Osteocyte (in vitro differentiated cells): ENCODE measurements at places on chromosomes 1 and 21.

- peaks cover 26% of the 10 kb centered on the region for H3K36me3 ChIP-seq
- no peak overlapping the region for H3K4me3 ChIP-seq
- H3K27me3 ChIP-seq = no peaks in the 10 kb centered on the region
- peaks cover 13% of the 10 kb centered on the region for H3K4me1 ChIP-seq
Observed at GRCh38 chr1:955474-955873, 3.6 kb downstream of the NOC2L start.

- DNase-seq = no peak
- H3K36me3 ChIP-seq = no peaks in the 10 kb centered on the region
- no peaks in the 10 kb centered on the region for H3K27me3 ChIP-seq
- peaks cover 48% of the 10 kb centered on the region for H3K4me1 ChIP-seq
- H3K4me3 ChIP-seq = peak overlapping the region; percentile 88
Observed at GRCh38 chr1:98044071-98044697, 123.3 kb upstream of the DPYD start.

DNA sequence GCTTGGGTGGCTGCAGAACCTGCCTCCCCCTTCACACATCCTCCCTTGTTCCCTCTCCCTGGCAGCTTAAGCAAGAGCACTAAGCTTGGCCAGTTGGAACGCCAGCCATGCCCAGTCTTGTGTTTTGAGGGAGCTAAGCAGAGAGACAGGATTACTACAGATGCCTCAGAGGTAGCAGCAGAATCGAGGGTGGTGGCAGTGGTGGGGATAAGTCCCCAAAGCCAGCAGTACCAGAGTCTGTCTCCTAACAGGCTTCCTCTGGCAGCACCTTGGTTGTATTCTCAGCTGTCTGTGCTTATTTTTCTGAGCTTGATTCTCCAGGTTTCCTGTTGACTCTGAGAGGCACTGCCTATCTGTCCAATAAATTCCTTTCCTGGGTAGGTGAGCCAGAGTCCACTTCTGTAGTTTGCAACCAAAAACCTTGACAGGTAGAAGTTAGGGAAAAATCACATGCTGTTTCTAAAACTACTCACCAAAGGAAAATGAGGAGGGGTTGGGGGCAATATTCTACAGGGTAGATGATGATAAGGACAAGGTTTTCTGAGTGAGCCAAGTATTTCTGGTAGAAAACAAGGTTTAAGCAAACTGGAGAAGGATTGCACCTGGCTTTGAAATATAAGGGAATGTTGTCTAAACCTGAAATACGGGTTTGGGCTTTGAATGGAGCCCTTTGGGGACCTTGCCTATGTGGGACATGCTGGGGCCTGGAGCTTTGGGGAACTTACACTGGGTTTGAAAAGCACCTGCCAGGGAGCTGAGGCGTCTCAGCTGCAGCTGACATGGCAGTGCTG lies 100.8 kb downstream of the PBX1 start:
- no peaks in the 10 kb centered on the region for H3K27me3 ChIP-seq
- no peaks in the 10 kb centered on the region for H3K36me3 ChIP-seq
- no peaks in the 10 kb centered on the region for H3K4me1 ChIP-seq
- H3K4me3 ChIP-seq = no peak overlapping the region
- no peak overlapping the region for H3K27ac ChIP-seq

- no peak overlapping the region for H3K27ac ChIP-seq
- no peaks in the 10 kb centered on the region for H3K36me3 ChIP-seq
- DNase-seq = no peak
- no peak overlapping the region for H3K4me3 ChIP-seq
- no peaks in the 10 kb centered on the region for H3K4me1 ChIP-seq
Observed at GRCh38 chr1:87450136-87450535, 121.5 kb downstream of the LMO4 start.

GRCh38 chr1:11918799-11919519 lies 7.3 kb downstream of the KIAA2013 start:
- peaks cover 10% of the 10 kb centered on the region for H3K36me3 ChIP-seq
- H3K27me3 ChIP-seq = no peaks in the 10 kb centered on the region
- peaks cover 7% of the 10 kb centered on the region for H3K4me1 ChIP-seq
- DNase-seq = no peak
- no peak overlapping the region for H3K27ac ChIP-seq
- no peak overlapping the region for H3K4me3 ChIP-seq

- peaks cover 27% of the 10 kb centered on the region for H3K27me3 ChIP-seq
- H3K27ac ChIP-seq = no peak overlapping the region
- no peaks in the 10 kb centered on the region for H3K36me3 ChIP-seq
- no peaks in the 10 kb centered on the region for H3K4me1 ChIP-seq
- no peak for DNase-seq
Observed at GRCh38 chr1:114105421-114105979, 48.2 kb downstream of the SYT6 start.

DNA sequence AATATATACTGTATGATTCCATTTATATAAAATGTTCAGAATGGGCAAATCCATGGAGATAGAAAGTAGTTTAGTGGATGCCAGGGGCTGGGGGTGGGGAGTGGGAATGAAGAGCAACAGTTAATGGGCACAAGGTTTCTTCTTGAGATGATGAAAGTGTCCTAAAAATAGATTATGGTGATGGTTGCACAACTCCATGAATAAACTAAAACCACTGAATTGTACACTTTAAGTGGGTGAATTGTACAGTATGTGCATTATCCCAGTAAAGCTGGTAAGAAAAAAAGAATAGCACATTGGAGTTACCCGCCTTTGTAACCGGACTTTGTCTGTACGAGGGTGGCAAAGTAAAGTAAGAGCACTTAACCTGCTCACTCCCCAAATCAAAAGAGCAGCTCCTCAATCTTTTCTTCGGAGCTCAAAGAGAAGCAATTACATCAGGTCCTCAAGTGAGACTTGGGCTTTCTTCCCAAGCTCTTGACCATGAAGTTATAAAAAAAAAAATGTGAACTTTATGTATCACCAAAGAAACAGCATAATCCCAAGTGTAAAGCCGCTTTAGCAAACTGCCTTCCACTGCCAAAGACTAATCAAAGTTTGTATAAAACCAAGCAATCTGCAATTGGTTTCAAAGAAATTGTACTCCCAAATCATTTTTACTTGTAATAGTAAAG lies 32.1 kb downstream of the ALDH9A1 start:
- H3K36me3 ChIP-seq = peaks cover 67% of the 10 kb centered on the region
- no peak overlapping the region for H3K4me3 ChIP-seq
- no peaks in the 10 kb centered on the region for H3K4me1 ChIP-seq
- no peak for DNase-seq
- no peak overlapping the region for H3K27ac ChIP-seq

- no peak overlapping the region for H3K27ac ChIP-seq
- DNase-seq = no peak
- no peaks in the 10 kb centered on the region for H3K4me1 ChIP-seq
Observed at GRCh38 chr21:42421018-42421793, 17.5 kb downstream of the UBASH3A start.

GRCh38 chr1:93779540-93780165 lies 98.0 kb upstream of the BCAR3 start:
- H3K36me3 ChIP-seq = no peaks in the 10 kb centered on the region
- no peak overlapping the region for H3K4me3 ChIP-seq
- peak overlapping the region; percentile 28 for H3K27ac ChIP-seq
- DNase-seq = peak; percentile 44
- no peaks in the 10 kb centered on the region for H3K27me3 ChIP-seq

GRCh38 chr1:101238031-101238628 lies 1.3 kb downstream of the S1PR1 start:
- DNase-seq = no peak
- peak overlapping the region; percentile 11 for H3K4me3 ChIP-seq
- H3K27me3 ChIP-seq = peaks cover 45% of the 10 kb centered on the region
- H3K36me3 ChIP-seq = no peaks in the 10 kb centered on the region

DNA sequence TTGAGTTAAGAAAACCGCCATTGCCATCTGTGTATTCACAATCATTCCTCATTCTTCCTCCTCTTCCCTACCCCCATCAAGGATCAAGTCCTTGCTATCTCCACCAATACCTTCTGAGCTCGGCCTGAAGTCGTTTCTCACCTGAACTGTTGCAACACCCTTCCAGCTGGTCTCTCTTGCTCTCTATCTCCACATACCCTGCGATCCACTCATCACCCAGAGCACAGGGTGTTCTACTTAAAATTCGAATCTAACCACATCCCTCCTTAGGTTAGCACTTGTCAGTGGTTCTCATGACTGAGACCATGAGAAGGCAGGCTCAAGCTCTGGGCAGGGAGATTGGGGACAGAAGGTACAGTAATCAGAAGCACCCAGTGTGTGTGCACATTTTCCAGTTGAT lies 4.6 kb downstream of the IVL start:
- no peak overlapping the region for H3K4me3 ChIP-seq
- no peak for DNase-seq
- H3K4me1 ChIP-seq = no peaks in the 10 kb centered on the region
- no peak overlapping the region for H3K27ac ChIP-seq
- H3K27me3 ChIP-seq = no peaks in the 10 kb centered on the region

- H3K27me3 ChIP-seq = no peaks in the 10 kb centered on the region
- peaks cover 24% of the 10 kb centered on the region for H3K4me1 ChIP-seq
- peak; percentile 100 for DNase-seq
- no peaks in the 10 kb centered on the region for H3K36me3 ChIP-seq
- H3K4me3 ChIP-seq = peak within 1 kb of the TSS; percentile 91
Observed at GRCh38 chr1:9539165-9539828, at the start of gene SLC25A33. Gene SLC25A33 (plus strand): TSS chr1:9539465. CDS start chr1:9539692, 227 bp downstream.

GRCh38 chr1:42830631-42831030 lies 13.4 kb upstream of the SVBP start:
- DNase-seq = no peak
- H3K4me3 ChIP-seq = no peak overlapping the region
- H3K36me3 ChIP-seq = peaks cover 4% of the 10 kb centered on the region
- H3K27me3 ChIP-seq = no peaks in the 10 kb centered on the region
- no peaks in the 10 kb centered on the region for H3K4me1 ChIP-seq

- H3K27me3 ChIP-seq = no peaks in the 10 kb centered on the region
- DNase-seq = no peak
- no peak overlapping the region for H3K27ac ChIP-seq
- H3K4me1 ChIP-seq = no peaks in the 10 kb centered on the region
Observed at GRCh38 chr1:20174937-20175666, 10.8 kb upstream of the UBXN10 start.

- no peak for DNase-seq
- H3K27me3 ChIP-seq = peaks cover 14% of the 10 kb centered on the region
- H3K27ac ChIP-seq = no peak overlapping the region
- H3K4me1 ChIP-seq = no peaks in the 10 kb centered on the region
- no peak overlapping the region for H3K4me3 ChIP-seq
- H3K36me3 ChIP-seq = no peaks in the 10 kb centered on the region
Observed at GRCh38 chr1:219682788-219683187, 69.9 kb upstream of the ZC3H11B start.

GRCh38 chr1:190436615-190437014 lies 41.0 kb downstream of the BRINP3 start:
- no peak for DNase-seq
- no peak overlapping the region for H3K4me3 ChIP-seq
- no peaks in the 10 kb centered on the region for H3K4me1 ChIP-seq
- H3K36me3 ChIP-seq = no peaks in the 10 kb centered on the region

GRCh38 chr1:202122639-202123335 lies at the start of gene GPR37L1:
Gene GPR37L1 (plus strand): TSS chr1:202122917. CDS start chr1:202122964, 47 bp downstream.
- no peak within 1 kb of the TSS for H3K27ac ChIP-seq
- peaks cover 13% of the 10 kb centered on the region for H3K27me3 ChIP-seq
- H3K4me3 ChIP-seq = no peak within 1 kb of the TSS
- DNase-seq = no peak
- H3K4me1 ChIP-seq = no peaks in the 10 kb centered on the region

- no peaks in the 10 kb centered on the region for H3K36me3 ChIP-seq
- no peak for DNase-seq
- H3K27ac ChIP-seq = peak overlapping the region; percentile 87
- no peaks in the 10 kb centered on the region for H3K27me3 ChIP-seq
Observed at GRCh38 chr1:35808450-35809113, 766 bp downstream of the AGO4 start.

- H3K27ac ChIP-seq = no peak overlapping the region
- peaks cover 29% of the 10 kb centered on the region for H3K4me1 ChIP-seq
- H3K27me3 ChIP-seq = no peaks in the 10 kb centered on the region
- peaks cover 52% of the 10 kb centered on the region for H3K36me3 ChIP-seq
- no peak overlapping the region for H3K4me3 ChIP-seq
Observed at GRCh38 chr1:229599218-229599954, 26.5 kb downstream of the TAF5L start.

DNA sequence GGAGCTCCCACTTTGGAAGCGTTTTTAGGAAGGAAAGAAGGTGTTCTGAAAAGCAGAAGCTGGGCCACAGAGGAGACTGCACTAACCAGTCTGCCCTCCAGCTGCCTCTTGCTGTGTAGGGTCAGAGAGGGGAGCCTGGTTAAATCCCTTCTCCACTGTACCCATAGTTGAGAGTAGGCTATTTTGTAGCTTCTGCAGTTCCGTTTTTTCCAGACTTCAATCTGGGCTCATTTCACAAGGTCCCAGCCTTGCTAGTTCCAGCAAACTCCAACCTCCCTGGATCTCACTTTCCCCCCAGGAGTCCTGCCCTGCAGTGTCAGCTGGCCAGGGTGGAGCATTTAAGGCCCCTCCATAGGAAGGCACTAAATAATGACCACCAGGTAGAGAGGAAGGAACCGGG lies 11.0 kb downstream of the TNN start:
- no peaks in the 10 kb centered on the region for H3K36me3 ChIP-seq
- no peaks in the 10 kb centered on the region for H3K27me3 ChIP-seq
- H3K4me1 ChIP-seq = no peaks in the 10 kb centered on the region

- no peak overlapping the region for H3K27ac ChIP-seq
- peaks cover 11% of the 10 kb centered on the region for H3K4me1 ChIP-seq
- peaks cover 3% of the 10 kb centered on the region for H3K27me3 ChIP-seq
- no peaks in the 10 kb centered on the region for H3K36me3 ChIP-seq
- no peak overlapping the region for H3K4me3 ChIP-seq
- no peak for DNase-seq
Observed at GRCh38 chr1:63675420-63675931, 82.3 kb downstream of the PGM1 start.

DNA sequence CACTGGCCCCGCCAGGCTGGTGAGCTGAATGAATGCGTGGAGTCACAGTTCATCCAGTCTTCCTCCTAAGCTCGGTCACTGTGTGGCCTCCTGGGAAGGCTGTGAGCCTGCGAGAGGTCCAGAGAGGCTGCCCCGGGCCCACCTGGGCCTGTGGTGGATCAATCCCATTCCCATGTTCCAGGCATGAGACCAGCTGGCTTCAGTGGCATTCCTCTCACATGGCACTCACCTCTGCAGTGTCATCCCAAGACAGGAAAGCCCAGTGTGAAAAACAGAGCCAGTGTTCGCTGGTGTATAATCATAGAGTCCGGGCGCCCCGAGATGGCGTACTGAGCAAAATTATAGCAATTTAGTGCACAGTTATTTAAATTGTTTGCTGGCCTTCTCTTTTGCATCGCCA lies 37.6 kb upstream of the EPHA8 start:
- H3K4me1 ChIP-seq = no peaks in the 10 kb centered on the region
- no peak overlapping the region for H3K27ac ChIP-seq
- DNase-seq = no peak
- H3K36me3 ChIP-seq = peaks cover 52% of the 10 kb centered on the region

GRCh38 chr1:22018583-22019559 lies 17.4 kb downstream of the CELA3A start:
- H3K4me1 ChIP-seq = peaks cover 20% of the 10 kb centered on the region
- H3K4me3 ChIP-seq = no peak overlapping the region
- no peaks in the 10 kb centered on the region for H3K36me3 ChIP-seq
- H3K27ac ChIP-seq = peak overlapping the region; percentile 87

- no peaks in the 10 kb centered on the region for H3K27me3 ChIP-seq
- no peak for DNase-seq
- H3K4me3 ChIP-seq = no peak overlapping the region
Observed at GRCh38 chr1:152511596-152511995, 993 bp downstream of the LCE5A start.

- peaks cover 60% of the 10 kb centered on the region for H3K4me1 ChIP-seq
- peak overlapping the region; percentile 95 for H3K27ac ChIP-seq
- no peak overlapping the region for H3K4me3 ChIP-seq
- H3K36me3 ChIP-seq = no peaks in the 10 kb centered on the region
- peaks cover 3% of the 10 kb centered on the region for H3K27me3 ChIP-seq
- DNase-seq = no peak
Observed at GRCh38 chr1:12185918-12186678, 19.3 kb downstream of the TNFRSF1B start.
